WTC11 (cell line): ENCODE measurements at places on chromosomes 7 and 10.

GRCh38 chr7:157622408-157623205, 285.8 kb downstream of the DNAJB6 start:
- DNase-seq: no peak

GRCh38 chr7:7720193-7720592, 1.8 kb upstream of the RPA3 start:
- DNase-seq: no peak

GRCh38 chr7:41809940-41810576, 107.2 kb upstream of the INHBA start:
- no peak for DNase-seq

DNA sequence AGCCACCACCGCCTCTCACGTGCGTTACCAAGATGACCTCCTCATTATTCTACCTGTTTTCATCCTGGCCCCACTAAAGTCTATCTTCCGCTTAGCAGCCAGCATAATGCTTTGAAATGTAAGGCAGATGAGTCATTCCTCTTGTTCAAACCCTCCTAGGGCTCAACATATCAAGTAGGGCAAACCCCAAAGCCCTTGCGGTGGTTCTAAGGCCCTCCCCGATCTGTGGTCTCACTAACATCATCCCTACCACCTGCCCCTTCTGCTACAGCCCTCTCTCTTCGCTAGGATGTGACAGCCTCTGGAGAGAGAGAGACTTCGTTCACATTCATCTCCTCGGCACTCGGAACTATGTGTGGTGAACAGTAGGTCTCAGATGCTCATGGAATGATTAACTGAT, 94.8 kb downstream of the SVIL start:
- no peak for DNase-seq

DNA sequence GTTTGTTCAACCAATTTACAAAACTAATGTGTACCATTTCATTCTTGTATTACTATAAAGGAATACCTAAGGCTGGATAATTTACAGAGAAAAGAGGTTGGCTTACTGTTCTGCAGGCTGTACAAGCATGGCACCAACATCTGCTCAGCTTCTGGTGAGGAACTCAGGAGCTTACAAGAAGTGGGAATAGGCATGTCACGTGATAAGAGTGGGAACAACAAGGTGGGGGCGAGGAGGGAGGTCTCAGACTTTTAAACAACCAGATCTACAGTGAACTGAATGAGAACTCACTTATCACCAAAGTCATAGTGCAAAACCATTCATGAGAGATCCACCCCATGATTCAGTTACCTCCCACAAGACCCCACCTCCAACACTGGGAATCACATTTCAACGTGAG, 1178.0 kb downstream of the REEP3 start:
- DNase-seq: no peak

DNA sequence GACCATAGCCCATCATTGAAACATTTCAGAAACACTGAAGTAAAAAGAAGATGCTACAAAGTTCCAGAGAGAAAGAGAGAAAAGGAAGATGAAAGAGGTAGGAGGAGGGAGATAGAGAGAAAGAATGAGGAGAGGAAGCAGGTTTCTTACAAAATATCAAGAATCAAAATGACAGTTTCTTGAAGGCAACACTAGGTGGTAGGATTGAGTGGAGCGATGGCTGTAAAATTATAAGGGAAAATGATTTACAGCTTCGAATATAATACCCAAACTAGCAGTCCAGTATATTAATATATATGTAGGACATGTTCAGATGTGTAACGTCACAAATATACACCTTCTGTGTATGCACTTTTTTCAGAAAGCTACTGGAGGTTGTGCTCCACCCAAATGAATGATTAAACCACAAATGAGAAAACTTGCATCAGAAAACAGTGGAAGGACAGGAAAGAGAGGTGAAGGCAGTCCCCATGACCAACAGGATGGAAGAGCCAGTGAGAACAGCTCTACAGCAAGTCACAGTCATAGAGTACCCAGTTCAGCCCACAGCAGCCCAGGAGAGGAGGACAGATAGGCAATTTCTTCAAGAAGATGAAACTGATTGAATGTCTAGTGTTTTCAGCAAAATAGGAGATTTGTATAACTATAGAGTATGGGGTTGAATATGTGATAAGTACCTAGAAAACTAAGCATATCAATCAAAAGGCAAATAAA, 151.5 kb upstream of the TARP start:
- DNase-seq: no peak

DNA sequence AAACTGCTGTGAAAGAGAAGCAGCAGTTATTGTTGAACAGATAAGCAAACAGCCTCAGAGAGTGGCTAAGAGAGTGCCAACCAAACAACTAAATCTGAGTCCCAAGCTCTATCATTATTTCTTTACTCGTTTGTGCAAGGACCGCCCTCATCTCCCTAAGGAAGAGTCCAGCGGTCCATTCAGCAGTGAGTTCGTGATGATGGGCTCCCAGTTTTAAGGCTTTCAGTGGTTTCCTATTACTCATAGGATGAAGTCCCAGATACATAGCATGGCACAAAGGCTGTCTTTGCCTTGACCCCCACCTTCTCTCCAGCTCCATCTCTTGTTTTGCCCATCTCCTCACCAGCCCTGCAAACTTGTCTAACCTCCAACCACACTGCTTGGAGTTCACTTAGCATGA, 24.3 kb upstream of the PDE1C start:
- no peak for DNase-seq

DNA sequence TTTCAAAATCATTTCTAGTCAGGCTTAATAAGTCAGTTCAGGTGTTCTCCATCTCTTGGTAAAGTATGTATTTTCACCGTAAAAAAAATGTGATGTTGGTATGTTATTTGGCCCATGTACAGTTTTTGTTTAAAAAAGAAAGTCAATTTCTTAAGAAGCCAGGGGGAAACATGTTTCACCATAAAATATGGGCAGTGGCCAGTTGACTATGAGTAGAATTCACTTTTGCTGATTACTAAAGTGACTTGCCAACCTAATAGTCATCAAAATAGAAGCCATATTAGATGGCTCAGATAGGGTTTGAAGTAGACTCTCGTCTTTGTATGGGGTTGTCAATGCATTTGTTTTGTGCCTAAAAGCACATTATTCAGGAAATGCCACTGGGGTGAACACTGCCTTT, 266.3 kb downstream of the BICC1 start:
- no peak for DNase-seq

DNA sequence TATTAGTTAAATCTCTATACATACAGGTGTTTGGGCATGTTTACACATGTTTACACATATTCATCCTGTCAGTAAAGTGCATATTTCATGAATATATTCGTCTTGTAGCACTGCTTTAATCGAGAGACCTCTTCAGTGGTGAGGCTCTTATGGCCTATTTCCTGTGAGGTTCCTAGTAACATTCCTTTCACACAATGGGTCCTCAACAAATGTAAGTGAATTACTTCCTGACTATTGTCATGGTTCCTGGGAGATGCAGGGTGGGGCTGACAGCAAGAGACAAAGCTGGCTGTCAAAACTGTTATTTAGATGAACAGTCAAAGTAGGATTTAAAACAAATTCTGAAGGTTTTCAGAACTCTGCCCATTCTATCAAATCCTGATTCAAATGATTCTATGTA, 12.4 kb upstream of the SEMA3A start:
- no peak for DNase-seq

DNA sequence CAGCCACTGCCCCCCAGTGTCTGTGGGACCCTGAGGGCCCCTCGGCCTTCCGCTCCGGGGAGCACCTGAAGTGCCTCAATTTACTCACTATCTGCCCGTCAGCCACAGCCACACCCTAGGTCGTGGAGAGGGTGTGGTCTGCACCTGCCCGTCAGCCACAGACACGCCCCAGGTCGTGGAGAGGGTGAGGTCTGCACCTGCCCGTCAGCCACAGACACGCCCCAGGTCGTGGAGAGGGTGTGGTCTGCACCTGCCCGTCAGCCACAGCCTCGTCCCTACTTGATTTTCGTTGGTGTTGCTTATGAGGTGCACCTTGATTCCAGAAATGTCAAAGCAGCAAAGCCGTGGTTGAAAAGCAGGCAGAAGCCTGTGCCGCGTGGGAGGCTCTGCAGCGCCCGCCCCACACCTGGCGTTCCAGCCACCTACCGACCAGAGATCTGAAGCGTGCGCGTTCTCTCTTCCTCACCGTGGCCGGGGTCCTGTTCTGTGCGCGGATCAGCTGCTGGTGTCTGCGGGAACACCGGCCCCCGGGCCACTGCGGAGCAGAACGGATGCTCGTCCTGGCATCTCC, 101.6 kb downstream of the DYNC2I1 start:
- DNase-seq: peak; percentile 84

DNA sequence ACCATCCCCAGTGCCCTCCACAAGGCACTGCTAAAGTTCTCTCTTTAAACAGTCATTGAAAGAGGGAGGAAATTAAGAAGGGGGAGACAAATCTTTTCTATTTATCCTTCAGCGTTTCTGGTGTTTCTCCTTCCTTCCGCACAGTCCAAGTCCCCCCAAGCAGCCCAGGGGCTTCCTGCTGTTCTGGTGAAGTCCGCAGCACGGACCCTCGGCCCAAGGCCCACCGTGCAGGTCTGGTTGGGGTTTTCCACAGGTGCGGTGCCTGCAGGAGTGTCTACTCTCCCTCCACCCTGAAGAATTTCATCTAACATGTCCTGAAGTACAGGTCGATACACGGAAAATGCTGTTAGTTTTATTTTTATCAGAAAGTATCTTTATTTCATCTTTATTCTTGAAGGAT, 34.1 kb upstream of the KNDC1 start:
- DNase-seq: no peak

- DNase-seq: no peak
Measured at GRCh38 chr7:475951-476441, 43.6 kb downstream of the PDGFA start.

DNA sequence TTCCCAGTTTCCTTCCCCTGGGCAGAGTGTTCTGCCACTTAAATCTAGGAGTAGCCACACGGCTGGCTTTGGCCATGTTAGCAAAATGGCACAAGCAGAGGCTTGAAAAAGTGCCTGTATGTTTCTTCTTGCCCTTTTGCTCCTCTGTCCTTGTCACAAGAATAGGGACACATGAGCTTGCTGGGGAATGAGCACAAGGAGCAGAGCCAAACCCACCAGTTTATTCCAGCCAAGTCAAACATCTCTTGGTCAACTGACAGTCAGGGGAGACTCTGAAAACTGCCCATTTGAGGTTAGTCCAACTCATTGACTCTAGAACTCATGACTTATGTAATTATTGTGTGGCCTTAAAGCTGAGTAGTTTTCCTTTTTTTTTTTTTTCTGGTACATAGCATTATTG, 739.7 kb upstream of the FZD8 start:
- DNase-seq: no peak
